NCI-H1436 (cell line): ENCODE measurements at places on chromosomes 6 and 20.

DNA sequence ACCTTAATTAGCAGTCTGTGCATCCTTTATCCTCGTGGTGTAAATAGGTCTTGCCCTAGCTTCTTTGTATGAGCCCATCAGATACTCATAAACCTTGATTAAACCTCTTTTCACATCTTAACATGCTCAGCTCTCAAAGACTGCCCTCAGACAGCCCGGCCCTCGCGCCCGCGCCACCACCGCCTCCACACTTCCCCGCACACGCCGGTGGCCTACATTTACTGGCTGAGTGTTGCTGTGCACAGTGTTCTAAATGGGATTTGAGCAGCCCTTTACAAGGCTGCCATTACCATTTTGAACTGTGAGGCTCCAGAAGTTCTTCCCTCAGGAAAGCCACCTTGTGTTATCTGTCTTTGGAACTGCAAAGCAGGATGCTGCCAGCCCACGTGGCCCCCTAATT is 63.0 kb upstream of the INSM1 start:
- no peak for DNase-seq

GRCh38 chr6:5851261-5851757 is 155.4 kb downstream of the NRN1 start:
- DNase-seq, result peak; percentile 30

- no peak for DNase-seq
Measured at GRCh38 chr6:168368936-168369335, 49.4 kb upstream of the DACT2 start.

DNA sequence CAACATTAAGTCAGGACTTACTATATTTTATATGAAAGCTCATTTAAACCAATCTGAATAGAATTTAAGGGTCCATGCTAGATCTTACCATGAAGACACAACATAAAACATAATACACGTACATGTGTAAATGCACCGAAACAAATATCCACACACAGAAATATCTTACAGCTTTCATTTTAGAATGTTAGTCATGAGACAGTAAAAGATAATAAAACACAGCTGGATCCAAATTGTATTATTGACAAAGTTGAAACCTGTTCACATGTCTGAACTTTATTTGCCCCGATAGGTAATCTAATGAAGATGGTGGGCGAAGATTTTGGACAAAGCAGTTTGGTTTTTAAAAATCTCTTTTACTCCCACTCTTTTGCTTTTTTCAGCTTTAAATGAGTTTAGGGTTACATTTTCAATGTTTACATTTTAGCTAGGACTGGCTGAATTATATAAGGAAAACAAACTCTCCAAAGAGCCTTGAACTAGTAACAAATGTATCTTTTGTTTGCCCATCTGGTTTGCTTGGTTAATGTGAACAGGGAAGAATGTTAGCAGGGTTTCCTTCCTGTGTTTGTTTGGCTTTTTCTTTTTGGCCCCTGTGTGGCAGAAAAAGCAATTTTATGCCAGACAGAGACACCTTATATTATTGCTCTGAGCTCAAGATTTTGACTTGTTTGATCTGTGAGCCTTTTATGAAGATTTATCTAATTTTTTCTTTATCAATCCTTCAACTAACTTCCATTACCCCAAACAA is 5.1 kb upstream of the TMEM181 start:
- no peak for DNase-seq

DNA sequence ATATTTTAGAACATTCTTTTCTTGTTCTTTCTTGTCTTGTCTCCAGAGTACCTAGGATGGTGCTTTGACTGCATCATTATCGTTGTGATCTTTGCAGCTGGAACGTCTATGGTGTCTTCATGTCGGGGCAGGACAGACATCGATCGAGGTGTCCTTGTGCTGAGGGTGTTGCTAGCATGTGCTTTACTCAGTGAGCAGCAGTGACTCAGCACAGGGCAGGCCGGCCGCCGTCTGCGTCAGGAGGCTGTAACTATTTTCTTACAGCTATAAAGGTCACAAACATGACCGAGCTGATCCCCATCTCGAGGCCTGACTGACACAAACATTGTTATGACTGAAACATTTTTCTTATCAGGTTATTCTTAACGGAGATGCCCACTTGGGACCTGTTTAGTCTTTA is 14.9 kb upstream of the CTCFL start:
- DNase-seq, result no peak
